Activated T-cell treated with anti-CD3 and anti-CD28 coated beads for 24 hours (primary cell): ENCODE measurements at places on chromosomes 7 and 10.

- DNase-seq: no peak
These were observed 6.2 kb downstream of the SFR1 start for GRCh38 chr10:104128214-104128613.

GRCh38 chr7:3037259-3037658, 6.4 kb downstream of the CARD11 start:
- no peak for DNase-seq

DNA sequence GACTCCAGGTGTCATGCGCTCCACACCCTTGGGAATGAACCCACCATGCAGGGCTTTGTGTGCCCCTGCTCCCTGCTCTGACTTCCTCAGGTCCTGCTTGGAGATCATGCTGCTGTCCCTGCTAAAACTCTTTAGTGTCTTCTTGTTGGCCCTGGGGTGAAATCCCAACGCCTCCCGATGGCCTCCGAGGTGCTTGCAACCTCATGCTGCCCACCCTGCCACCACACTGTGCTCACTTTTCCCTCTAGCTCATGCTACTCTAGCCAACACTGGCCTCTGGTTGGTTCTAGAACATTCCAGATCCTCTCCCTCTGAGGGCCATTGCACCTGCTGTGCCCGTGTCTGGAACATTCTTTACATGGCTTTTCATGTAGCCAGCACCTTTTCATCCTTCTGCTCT, 227.7 kb downstream of the ADAM12 start:
- DNase-seq: no peak

GRCh38 chr7:134048166-134048565, 79.0 kb upstream of the LRGUK start:
- no peak for DNase-seq

DNA sequence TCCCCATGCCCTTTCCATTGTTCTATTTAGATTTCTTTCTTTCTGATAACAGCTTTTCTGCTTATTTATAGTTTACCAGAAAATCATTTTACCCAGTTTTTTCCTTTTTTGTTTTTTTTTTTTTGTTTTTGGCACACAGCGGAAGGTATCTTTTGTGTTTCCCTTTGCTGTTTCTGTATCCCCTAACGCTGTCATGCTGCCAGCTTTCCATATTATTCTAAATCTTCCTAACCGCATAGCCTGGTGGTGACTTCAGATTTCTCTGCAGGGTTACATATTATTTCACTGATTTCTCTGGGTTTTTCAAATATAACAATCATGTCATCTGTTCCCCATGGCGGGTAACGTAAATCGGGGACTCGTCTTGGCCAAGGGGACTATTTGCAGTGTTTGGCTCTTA, 4.0 kb upstream of the SLC29A4 start:
- no peak for DNase-seq

GRCh38 chr7:38070718-38071117, 107.3 kb upstream of the STARD3NL start:
- no peak for DNase-seq

- DNase-seq: no peak
These were observed 27.9 kb upstream of the UBE2H start for GRCh38 chr7:129980667-129981066.

- no peak for DNase-seq
These were observed 115.6 kb downstream of the FANK1 start for GRCh38 chr10:126011995-126012394.

DNA sequence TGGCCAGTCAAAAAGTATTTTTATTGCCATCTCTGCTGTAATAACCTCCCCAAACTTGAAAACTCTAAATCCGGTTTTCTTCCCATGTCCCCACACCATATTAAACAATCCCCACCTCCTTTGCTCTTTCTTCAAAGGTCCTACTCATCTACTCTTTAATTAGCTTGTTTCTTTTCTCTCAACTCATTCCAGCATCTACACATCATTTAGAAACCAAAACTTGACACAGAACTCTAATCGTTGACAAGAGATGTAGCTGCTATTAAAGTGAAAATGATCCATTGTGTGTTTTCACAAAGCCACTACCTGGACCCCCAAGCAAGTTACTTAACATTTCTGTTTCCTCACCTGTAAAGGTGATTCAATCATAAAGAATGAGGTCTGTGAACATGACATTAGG, 436.3 kb upstream of the NPVF start:
- DNase-seq: no peak

GRCh38 chr7:55517191-55517633, 55.1 kb downstream of the VOPP1 start:
- no peak for DNase-seq

- no peak for DNase-seq
These were observed 245.3 kb upstream of the SLC26A5 start for GRCh38 chr7:103691291-103691690.

GRCh38 chr7:111492234-111492633, 70.1 kb downstream of the IMMP2L start:
- no peak for DNase-seq
